Testis (tissue), 5 donors: ENCODE measurements at places on chromosomes 1 and 21. TPM values are rescaled to one million over a fixed set of nuclear protein-coding genes. Genes with fewer than 3 reads are reported as not detected.

Gene GPX7
- total RNA-seq = 26.6 TPM

DNA sequence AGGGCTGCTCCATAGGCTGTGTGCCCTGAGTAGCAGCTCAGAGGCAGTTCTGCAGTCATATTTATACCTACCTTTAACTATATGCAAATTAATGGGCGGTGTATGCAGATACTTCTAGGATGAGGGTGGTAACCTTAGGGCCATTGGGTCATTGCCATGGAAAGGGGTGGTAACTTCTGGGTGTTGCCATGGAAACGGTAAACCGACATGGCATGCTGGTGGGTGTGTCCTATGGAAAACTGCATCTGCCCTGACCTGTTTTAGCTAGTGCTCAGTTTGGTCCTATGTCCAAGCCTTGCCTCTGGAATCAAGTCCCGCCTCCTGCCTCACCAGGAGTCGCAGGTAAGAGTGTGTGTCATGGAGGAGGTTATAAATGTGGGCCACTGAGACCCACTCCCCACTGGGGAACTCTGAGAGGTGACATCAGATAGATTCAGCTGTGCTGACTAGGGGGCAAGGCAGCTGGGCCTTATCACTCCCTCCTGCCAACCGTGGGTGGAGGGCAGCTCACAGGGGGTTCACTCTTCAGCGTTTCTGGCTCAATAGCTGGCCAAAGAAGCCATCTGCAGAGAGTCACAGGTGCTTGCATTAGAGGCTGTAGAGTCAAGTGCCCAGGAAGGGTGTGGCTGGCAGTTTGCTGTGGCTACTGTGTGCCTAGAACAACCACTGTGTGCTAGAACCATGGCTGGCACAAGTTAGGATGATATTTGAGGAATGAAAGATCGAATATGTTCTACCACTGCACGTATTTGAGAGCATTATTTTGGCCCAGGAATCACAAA, 19.0 kb downstream of the BACE2 start:
- H3K27ac ChIP-seq = no peak overlapping the region
- H3K36me3 ChIP-seq = no peaks in the 10 kb centered on the region
- no peak overlapping the region for H3K4me3 ChIP-seq
- no peaks in the 10 kb centered on the region for H3K4me1 ChIP-seq

GRCh38 chr1:151128800-151129199, 17.6 kb downstream of the SEMA6C start:
- no peak for DNase-seq
- no peaks in the 10 kb centered on the region for H3K36me3 ChIP-seq
- peak overlapping the region; percentile 19 for H3K27ac ChIP-seq
- H3K27me3 ChIP-seq = no peaks in the 10 kb centered on the region
- no peak overlapping the region for H3K4me3 ChIP-seq

DNA sequence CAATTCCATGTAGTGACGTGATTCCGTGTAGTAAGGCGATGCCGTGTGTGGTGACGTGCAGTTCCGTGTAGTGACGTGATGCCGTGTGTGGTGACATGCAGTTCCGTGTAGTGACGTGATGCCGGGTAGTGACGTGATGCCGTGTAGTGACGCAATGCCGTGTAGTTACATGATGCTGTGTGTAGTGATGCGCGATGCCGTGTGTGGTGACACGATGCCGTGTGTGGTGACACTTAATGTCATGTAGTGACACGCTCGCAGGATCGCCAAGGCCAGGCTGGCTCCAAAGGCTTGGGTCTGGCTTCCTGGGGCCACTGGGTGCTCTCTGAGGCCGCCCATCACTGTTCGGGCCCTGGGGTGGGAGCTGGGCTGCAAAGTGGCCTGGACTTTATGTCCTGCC, 14.2 kb downstream of the COL18A1 start:
- H3K27me3 ChIP-seq = no peaks in the 10 kb centered on the region
- H3K27ac ChIP-seq = no peak overlapping the region
- no peak overlapping the region for H3K4me3 ChIP-seq
- peaks cover 10% of the 10 kb centered on the region for H3K4me1 ChIP-seq
- H3K36me3 ChIP-seq = no peaks in the 10 kb centered on the region
- DNase-seq = no peak

- no peaks in the 10 kb centered on the region for H3K36me3 ChIP-seq
- no peak overlapping the region for H3K27ac ChIP-seq
- no peak overlapping the region for H3K4me3 ChIP-seq
- no peak for DNase-seq
- peaks cover 3% of the 10 kb centered on the region for H3K4me1 ChIP-seq
These were observed 1.9 kb downstream of the RUNX3 start for GRCh38 chr1:24927988-24928688.

DNA sequence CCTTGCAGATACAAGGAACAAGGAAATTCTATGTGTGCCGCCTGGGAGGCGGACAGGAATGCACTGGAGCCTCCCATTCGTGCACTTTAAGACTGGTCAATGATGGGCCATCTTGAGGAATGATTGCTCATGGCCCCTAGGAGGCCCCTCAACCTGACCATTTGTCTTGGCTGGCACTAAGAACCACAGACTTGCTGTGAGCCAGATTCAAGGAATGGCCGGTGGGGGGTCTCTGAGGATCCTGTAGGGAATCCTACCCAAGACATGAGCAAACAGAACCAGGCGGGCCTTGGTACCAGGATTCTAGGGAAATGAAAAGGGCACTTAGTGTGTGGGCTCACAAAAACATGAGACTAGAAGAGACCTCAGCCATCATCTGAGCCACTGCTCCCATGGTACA, 28.1 kb upstream of the GOLT1A start:
- no peaks in the 10 kb centered on the region for H3K36me3 ChIP-seq
- DNase-seq = no peak
- H3K27ac ChIP-seq = no peak overlapping the region
- H3K27me3 ChIP-seq = no peaks in the 10 kb centered on the region
- H3K4me1 ChIP-seq = no peaks in the 10 kb centered on the region

DNA sequence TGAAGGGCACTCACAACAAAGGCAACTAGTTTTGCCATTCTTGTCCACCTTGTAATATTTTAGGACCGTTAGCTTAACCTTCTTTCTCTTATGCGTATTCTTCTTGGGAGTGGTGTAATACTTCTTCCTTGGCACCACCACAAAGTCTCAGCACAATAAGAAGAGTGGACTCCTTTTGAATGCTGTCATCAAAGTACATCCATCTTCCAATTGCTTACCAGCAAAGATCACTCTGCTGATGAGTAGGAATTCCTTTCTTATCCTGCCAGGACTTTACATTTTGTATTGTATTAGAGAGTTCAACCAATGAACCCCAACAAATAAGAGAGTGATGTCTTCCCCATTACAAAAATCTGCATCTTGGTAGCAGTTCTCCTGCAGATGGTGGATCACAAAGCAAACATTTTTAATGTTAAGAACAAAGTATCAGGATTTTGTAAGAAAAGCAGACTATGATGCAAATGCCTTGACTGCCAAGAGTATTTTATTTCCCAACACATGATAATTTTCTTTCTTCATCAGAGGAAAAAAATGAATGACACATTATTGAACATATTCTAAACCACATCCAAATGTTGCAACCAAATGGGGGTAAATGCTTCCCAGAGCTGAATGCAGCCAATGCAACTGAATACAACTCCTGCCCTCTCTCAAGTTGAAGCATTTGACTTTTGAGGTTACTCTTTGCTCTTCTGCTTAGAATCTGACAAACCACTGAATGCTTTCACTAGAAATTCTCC, 5.1 kb upstream of the ARNT start:
- no peaks in the 10 kb centered on the region for H3K36me3 ChIP-seq
- no peak overlapping the region for H3K4me3 ChIP-seq
- H3K4me1 ChIP-seq = peaks cover 2% of the 10 kb centered on the region
- no peaks in the 10 kb centered on the region for H3K27me3 ChIP-seq
- no peak for DNase-seq

DNA sequence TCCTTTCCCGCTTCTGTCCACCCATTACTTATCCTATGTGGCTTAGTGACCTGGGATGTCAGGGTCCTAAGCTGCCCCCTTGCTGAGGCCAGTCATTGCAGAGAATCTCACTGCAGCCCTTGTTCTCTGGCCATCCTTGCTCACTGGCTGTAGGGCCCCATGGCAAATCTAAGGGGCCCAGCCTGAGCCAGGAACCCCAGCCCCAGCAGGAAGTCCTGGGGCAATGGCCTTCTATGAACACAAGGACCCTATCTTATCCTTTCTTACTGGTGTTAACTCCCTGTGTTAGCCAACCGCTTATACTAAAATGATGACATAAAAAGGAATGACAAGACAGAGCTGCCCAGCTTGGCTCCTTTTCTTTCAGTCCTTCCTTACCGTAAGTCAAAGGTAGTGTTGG, 29.9 kb downstream of the DHCR24 start:
- H3K27me3 ChIP-seq = no peaks in the 10 kb centered on the region
- no peaks in the 10 kb centered on the region for H3K36me3 ChIP-seq
- no peak overlapping the region for H3K27ac ChIP-seq
- peaks cover 8% of the 10 kb centered on the region for H3K4me1 ChIP-seq
- H3K4me3 ChIP-seq = no peak overlapping the region

GRCh38 chr1:151542710-151543129, 2.6 kb downstream of the TUFT1 start:
- no peak overlapping the region for H3K4me3 ChIP-seq
- H3K4me1 ChIP-seq = peaks cover 13% of the 10 kb centered on the region
- DNase-seq = no peak
- no peak overlapping the region for H3K27ac ChIP-seq

DNA sequence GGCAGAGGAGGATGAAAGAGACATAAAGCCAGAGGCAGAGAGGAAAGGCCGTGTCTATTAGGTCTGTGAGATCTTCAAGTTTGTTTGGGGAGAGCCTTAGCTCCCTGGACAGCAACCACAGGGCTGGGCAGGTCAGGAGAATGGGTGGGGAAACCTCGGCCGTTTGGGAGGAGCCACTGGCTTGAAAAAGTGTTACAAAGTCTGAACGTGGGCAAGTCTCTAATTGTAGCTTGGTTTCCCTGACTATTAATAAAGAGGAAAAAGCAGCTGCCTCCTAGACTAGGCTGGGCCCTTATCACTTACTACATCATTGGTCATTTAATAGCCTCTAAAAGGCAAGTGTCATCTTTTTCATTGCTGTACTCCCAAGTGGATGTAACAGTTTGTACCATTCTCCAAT, at the start of gene CCDC17:
Gene CCDC17, minus strand, starts transcription at position 83 of the 400 bp plus-strand sequence. CDS start 145 bp downstream, outside the sequence.
- no peaks in the 10 kb centered on the region for H3K36me3 ChIP-seq
- H3K4me1 ChIP-seq = peaks cover 8% of the 10 kb centered on the region
- H3K27ac ChIP-seq = peak within 1 kb of the TSS; percentile 57

DNA sequence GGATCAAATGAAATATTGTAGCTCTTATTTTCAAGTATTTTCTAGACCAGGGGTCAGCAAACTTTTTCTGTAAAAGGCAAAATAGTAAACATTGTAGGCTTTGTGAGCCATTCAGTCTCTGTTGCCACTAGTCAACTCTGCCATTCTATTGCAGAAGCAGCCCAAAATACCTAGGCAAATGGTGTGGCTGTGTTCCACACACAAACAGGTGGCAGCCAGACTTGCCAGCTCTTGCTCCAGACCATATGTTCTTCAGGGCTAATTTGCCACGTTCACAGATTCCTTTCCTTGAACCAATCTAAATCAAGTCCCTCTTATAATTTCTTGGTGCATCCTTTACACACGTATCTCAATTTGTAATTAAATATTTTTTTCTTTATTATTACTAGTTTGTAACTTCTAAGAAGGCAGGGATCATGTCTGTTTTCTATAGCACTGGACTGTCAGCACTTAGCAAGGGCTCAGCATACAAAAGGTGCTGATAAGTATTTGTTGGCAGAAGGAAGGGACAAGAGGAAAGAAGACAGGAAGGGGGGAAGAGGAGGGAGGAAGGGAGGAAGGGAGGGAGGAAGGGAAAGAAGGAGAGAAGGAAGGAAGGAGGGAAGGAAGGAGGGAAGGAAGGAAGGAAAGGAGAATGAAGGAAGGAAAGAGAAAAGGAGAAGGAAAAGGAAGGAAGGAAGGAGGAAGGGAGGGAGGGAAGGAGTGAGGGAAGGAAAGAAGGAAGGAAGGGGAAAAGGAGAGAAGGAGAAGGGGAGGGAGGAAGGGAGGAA, 106.5 kb upstream of the EDEM3 start:
- no peaks in the 10 kb centered on the region for H3K4me1 ChIP-seq
- no peak overlapping the region for H3K4me3 ChIP-seq
- H3K27ac ChIP-seq = no peak overlapping the region

DNA sequence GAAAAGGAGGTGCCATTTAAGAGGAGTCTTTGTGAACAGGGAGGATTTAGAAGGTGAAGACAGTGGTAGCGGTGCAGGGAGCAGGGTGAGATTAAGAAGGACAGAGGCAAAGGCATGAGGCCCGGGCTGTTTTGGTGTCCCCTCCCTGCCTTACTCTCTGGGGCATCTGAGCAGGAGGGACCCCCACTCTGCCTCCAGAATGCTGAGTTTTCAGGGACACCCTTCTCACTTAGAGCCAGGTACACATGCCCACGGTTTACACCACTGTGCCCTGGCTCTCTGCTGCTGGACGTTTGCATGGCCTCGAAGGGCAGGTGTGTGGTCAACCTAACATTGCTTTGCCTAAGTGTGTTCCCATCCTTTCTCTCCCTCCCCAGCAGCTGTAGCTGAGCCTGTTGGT, 20.5 kb upstream of the PARP1 start:
- no peak overlapping the region for H3K27ac ChIP-seq
- no peak for DNase-seq
- no peaks in the 10 kb centered on the region for H3K27me3 ChIP-seq
- H3K4me3 ChIP-seq = no peak overlapping the region
- H3K4me1 ChIP-seq = peaks cover 7% of the 10 kb centered on the region
- no peaks in the 10 kb centered on the region for H3K36me3 ChIP-seq
